Stimulated activated CD4-positive, alpha-beta T cell treated with anti-CD3 and anti-CD28 coated beads, Interleukin-2, amount 100 ng/mL, for 4 hours (primary cell): ENCODE measurements at places on chromosomes 7 and 10.

DNA sequence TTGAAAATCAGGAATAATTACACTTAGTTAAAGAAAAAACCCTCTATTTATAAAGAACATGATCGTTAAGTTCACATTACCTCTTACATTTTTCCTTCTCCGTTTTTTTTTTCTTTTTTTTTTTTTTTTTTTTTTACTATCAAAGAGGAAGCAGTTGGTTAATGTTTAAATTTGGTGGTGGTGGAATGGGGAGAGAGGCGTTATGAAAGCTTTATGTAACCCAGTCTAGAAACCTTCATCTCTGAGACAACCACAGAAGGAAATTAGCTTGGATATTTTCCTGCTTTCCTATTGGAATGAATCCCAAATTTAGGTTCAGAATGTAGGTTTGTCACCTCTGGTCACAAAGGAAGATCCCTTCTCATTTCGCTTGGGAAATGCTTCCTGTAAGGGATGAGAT, 31.5 kb upstream of the LHFPL3 start:
- DNase-seq = no peak

GRCh38 chr7:41459623-41460261, 243.1 kb downstream of the INHBA start:
- no peak for DNase-seq

GRCh38 chr7:84248267-84248666, 53.7 kb upstream of the SEMA3A start:
- no peak for DNase-seq

DNA sequence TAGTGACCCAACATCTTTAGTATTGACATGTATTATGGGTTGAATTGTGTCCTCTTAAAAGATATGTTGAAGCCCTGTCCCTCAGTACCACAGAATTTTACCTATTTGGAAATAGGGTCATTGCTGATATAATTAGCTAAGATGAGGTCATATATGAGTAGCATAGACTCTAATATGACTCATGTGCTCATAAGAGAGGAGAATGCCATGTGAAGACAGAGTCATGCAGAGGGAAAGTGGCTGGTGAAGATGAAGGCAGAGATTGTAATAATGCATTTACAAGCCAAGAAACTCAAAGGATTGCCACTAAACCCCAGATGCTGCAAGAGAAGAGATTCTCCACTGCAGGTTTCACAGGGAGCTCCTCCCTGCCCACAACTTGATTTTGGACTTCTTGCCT, 496.4 kb downstream of the KIF20B start:
- DNase-seq = no peak

DNA sequence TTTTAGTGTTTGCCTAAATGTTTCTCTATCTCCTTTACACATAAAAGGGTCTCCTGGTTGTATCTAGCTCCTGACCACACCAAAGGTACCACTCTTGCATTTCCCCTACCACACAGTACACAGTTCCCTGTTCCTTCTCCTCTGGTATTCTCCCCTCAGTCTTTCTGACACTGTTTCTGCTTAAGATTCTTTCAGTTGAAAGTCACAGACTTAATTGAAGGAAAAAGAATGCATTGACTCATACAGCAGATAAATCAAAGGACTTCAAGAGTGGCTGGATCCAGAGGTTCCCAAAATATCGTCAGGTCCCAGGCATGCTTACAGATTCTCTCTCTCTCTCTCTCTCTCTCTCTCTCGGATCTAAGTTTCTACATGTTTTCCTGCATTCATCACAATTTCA, 185.6 kb upstream of the LRGUK start:
- DNase-seq = no peak

DNA sequence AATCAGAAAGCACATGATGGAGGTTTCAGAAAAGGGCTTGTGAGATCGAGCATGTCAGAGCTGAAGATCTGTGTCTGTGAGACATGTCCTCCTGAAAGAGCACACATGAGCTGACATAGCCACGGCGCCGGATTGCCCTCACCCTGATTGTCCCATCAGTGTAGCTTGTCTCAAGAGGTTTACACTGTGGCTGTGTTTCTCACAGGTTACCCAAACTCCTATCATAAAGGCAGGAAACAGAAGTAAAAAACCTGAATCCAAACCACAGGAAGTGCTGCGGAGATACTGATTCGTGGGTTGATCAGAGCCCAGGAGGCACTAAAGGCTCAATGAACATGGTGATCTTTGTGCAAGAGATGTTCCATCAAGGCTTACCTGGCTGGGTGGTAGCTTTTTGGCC, 3.9 kb upstream of the ATP6V0E2 start:
- no peak for DNase-seq

- no peak for DNase-seq
Measured at GRCh38 chr10:35633006-35633980, 8.8 kb downstream of the FZD8 start.

GRCh38 chr7:81158189-81158588, 239.3 kb upstream of the SEMA3C start:
- DNase-seq = no peak

GRCh38 chr10:129472696-129473555, 5.9 kb downstream of the MGMT start:
- no peak for DNase-seq

DNA sequence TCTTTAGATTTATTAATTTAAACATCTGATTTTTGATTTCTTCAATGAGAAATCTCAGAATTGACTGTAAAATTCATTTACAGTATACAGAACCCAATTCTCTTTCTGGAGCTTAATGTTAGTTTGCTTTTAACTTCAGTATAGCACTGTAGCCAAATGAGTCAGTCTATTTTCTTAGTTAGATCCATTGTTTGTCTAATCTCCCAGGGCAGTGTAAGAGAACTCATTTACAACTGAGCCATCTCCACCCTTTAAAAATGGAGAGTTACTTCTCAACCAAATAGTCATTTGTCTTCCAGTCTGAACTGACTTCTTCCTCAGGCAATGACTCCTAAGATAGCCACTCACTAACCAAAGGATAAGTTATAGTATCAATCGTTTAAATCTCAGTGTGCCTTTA, 3.0 kb upstream of the WNT2 start:
- DNase-seq = no peak

DNA sequence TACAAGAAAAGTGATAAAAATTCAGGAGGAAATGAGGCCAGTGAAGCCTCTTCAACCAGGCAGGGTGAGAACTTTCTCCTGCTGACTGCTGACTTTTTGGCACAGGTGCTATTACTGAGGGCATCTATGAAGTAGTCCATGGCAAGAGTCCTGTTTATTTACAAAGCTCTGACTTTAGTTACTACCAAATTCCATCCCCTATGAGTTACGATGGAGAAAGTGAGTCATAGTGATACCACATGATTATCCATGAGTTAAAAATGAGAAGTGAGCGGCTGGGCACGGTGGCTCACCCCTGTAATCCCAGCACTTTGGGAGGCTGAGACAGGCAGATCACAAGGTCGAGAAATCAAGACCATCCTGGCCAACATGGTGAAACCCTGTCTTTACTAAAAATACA, 19.9 kb downstream of the CCDC3 start:
- DNase-seq = no peak

GRCh38 chr10:43437141-43437870, 395 bp downstream of the ZNF487 start:
- no peak for DNase-seq

GRCh38 chr7:27187475-27188385, 2.7 kb upstream of the HOXA11 start:
- DNase-seq = no peak

DNA sequence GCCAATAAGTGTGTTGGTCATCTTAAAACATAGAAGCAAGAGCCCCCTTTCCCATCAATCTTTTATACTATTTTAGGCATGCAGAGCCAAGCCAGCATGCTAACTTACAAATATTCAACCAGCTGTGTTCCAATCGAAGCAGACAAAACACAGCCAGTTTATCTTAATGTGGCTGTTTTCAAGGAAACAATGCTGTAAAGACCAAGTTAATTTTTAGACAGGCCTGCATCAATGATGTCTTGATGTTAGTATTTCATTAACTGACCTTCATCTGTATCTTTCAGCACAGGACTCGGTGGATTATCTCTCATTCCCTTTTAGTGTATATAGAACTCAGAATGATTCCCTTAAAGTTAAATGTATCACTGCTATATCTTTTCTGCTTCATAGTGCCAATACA, 262.0 kb upstream of the ZWINT start:
- DNase-seq = no peak

GRCh38 chr7:67724435-67724834, 727.8 kb downstream of the TYW1 start:
- DNase-seq = no peak

DNA sequence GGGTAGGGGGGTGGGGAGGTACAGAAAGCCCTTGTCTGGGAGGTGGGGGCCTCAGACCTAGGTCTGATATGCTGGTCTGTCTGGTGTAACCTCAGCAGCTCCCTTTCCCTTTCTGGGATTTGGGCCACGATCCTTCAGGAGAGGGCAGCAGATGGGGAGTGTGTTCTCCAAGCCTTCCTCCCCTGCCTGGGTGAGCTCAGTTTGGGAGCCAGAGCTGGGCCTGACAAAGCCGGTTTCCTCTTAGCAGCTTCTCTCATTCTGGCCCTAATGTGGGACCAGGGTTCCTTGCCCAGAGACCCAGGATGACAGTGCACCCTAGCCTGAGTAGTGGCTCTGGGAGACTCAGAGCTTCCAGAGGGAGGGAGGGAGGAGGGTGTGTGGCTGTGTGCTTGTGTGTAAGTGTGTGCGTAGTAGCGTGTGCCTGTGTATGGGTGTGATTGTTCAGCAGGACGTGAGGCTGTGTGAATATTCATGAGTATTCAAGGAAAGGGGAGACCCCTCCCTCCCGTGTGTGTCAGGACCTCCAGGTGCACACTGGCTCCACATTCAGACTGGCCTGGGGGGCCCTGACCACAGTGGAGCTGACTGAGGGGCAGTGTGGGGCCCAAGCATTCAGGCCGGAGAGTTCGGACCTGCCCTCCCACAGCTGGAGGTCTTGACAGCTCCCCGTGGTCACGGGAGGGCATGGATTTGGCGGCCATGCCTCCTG, 96.5 kb downstream of the ZMIZ1 start:
- DNase-seq = no peak

DNA sequence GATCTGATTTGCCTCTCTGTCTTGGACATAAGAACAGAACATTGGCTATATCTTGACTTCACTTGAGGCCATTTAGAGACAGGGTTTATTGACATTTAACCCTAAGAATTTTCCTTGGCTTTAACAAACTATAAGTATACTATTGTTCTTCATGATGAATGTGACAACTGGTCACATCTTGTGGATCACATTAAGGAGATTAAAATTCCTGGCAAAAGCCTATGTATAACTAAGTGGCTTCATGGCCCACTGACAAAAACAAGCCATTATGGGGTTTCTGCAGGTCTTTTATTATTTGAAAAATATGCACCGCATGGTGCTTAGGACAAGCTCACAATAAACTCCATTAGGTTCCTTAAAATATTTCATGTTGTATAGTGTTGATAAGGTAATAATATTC, 54.8 kb downstream of the THNSL1 start:
- no peak for DNase-seq

GRCh38 chr10:102744374-102745051, 765 bp downstream of the WBP1L start:
- no peak for DNase-seq

- no peak for DNase-seq
Measured at GRCh38 chr10:52029628-52030027, 284.5 kb upstream of the DKK1 start.

GRCh38 chr7:127673902-127674301, 21.9 kb downstream of the SND1 start:
- DNase-seq = no peak
